ENCODE measurements at places on chromosomes 2 and 18.

DNA sequence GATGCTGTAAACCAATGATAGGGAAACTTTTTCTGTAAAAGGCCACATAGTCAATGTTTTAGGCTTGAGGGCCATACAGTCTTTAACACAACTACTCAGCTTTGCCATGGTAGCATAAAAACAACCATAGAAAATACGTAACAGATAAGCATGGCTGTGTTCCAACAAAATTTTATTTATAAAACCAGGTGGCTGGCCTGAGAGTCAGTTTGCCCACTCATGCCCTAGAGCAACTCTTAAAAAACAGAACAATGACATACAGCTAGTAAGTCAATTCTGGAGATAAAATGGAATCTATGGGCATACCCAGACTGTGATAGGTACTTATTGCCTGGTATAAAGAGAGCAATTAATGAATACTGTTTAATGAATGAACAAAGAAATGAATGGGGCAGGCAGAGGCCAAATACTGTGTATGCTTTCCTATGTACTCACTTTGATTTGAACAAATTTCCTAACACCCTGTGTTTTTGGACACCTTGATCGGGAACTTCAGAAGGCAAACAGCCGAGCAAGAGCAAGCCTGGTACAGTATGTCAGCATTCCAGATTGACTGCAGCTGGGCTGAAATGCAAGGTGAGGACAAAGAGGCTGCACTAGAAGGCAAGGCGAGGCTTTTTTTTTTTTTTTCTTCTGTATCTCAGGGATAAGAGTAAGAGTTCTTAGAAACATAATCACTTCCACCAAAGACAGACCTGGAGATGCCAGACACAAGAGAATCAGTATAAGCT is 315.3 kb downstream of the CLIP4 start:
- DNase-seq = no peak

GRCh38 chr2:75559680-75560021 is 1.1 kb downstream of the EVA1A start:
- DNase-seq = no peak

- DNase-seq = no peak
These were observed 47.4 kb downstream of the ZNF385B start for GRCh38 chr2:179814050-179814449.

DNA sequence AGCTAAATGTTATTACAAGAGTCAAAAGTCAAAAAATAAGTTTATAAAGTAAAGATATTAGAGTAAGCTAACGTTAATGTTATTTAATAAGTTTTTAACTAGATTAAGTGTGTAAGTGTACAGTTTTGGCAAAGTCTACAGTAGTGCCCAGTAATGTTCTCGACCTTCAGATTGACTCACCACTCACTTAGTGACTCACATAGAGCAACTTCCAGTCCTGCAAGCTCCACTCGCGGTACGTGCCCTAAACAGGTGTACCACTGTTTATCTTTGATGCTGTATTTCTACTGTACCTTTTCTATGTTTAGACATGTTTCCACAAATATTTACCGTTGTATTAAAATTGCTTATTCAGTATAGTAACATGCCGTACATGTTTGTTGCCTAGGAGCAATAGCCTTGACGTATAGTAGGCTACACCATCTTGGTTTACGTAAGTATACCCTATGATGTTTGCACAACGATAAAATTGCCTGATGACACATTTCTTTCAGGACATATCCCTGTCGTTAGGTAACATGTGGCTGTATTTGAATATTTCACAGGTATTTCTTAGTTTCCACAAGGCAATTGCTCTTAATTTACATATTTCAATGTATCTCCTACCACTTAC is 1641.9 kb upstream of the PIK3C3 start:
- DNase-seq = no peak

- no peak for DNase-seq
These were observed 20.2 kb upstream of the DARS1 start for GRCh38 chr2:136005462-136006196.

- no peak for DNase-seq
These were observed 121.8 kb downstream of the MAIP1 start for GRCh38 chr2:200077210-200077650.

DNA sequence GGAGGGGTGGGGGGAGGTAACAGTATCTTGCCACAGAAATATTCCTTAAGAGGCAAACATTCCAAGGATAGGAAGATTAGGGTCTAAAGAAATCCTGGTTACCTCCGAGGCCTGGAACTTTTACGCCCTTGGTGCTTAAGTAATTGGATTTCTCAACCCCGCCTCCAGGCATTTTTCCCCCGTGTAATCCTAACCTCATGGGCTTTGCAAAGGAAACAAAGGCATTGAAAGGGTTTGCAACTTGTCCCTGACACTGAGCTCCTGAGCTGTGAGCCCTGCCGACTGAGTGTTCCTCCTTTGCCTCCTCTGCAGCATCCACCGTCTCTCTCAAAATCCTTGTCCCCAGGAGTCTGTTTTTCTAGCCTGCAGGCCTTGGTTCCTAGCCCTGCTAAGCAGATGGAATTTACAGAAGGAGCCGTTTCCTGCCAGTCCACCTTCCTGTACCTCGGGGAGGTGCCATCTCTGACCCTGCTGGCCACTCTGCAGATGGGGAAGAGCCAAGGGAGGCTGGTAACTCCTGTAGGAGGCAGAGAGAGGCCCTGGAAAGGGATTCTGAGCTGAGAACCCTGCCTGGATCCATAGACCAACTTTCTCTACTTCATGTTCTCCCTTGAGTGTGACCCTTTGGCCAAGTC is 24.2 kb downstream of the TET3 start:
- no peak for DNase-seq

GRCh38 chr18:29250259-29250658 is 1073.3 kb upstream of the CDH2 start:
- DNase-seq = no peak

GRCh38 chr2:128234613-128235012 is 84.1 kb downstream of the HS6ST1 start:
- no peak for DNase-seq

- DNase-seq = no peak
These were observed 28.4 kb downstream of the TMEM17 start for GRCh38 chr2:62477573-62477972.

DNA sequence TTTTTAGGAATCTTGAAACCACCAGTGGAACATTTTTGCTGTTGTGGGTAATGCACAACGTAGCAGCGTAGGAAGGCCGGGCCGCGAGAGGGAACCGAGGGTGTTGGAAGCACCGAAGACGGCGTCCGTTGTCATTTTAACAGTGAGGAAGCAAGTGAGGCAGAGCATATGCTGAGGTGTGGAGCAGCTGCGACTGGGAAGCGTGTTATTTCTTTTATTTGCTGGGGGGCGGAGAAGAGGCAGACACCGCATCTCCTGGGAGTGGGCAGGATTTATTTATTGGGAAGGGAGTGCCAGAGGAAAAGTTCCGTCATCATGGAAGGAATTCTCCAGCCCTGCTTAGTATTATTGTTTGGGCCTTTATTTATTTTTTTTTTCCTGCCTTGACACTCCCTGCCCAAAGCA is 232.8 kb downstream of the KLHL29 start:
- no peak for DNase-seq

DNA sequence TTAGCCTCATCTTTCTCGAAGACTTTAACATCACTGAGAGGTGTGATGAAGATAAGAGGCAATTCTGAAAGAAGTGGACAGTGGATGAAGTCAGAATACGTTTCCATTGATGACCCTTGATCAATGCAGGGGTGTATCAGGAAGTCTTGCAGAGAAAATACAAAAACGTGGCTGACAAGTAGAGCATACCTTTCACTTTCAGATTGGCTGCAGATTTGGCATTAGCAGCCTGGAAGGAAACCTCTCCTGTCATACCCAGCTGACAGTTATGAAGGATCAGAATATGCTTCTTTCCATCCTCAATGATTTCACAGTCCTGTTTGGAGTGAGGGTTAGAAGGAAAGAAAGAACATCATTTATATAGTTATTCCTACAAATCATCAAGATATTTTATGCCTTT is 152.5 kb downstream of the PLEKHA3 start:
- DNase-seq = no peak

DNA sequence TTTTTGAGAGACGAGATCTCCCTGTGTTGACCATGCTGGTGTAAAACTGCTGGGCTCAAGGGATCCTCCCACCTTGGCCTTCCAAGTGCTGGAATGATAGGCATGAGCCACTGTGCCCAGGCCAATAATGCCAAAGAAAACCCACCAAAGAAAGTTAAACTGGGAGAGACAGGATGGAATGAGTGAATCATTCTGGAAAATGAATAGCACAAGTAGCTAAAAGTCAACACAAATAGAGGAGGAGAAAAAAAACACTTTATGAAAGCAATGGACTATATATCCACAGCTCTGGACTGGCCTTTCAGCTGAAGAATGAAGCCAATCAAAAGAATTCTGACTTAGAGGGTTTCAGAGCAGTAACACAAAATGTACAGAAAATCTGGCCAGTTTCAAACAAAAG is 23.9 kb downstream of the IAH1 start:
- no peak for DNase-seq

DNA sequence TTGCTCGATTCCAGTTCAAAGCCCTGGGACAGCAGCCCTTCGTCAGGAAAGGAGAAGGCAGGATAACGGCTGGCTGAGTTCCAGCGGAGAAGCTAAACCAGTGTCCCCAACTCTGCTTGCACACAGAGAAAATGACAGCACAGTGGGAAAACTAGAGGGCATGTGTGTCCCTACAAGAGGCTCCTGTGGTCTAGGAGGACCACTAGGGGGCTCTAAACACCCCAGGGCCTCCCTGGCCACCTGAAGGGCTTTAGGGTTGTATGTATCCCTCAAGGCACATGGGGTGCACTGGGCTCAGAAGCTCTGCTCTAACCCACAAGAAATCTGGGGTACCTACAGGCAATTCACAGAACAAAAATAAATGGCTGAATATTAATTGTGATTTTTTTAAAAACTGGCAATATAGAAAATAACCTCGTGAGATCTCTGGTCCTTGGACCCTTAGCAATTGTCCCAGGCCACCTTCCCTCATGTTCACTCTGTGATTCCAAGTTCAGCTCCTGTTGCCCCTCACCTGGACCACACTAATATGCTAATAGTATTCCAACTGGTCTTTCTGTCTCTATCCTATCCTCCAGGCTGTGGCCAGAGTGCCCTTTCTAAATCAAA is 17.5 kb downstream of the STAT1 start:
- DNase-seq = no peak

- DNase-seq = no peak
These were observed 4.4 kb upstream of the SPRED2 start for GRCh38 chr2:65436824-65437221.

DNA sequence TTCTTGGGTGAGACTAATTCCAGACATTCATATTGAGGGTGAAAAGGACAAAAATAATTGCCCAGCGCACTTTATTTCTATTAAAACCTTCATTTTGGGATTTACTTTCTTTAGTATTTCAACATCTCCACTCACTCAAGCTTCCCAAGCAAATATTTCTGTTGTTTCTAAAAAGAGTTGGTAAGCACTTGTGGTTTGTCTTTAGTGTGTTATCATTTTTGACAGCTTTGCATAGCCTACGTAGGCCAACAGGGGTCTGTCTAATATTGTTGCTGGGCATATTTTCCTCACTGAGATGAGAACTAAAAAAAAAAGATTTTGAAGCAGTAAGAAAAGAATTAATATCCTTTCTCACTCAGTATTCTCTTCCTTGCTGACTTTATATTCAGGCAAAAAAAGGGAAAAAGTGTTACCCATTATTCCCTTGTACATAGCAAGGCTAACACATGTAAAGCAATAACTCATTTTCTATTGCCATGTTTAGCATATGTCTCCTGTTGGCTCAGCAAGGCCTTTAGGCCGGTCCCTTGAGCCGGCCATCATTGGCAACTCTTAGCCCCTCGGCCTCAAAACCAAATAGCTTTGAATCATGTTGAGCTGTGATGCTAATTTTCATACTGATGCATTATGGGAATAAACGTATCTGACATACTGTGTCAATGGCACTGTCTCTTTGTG is 494.2 kb downstream of the ARHGAP15 start:
- no peak for DNase-seq

DNA sequence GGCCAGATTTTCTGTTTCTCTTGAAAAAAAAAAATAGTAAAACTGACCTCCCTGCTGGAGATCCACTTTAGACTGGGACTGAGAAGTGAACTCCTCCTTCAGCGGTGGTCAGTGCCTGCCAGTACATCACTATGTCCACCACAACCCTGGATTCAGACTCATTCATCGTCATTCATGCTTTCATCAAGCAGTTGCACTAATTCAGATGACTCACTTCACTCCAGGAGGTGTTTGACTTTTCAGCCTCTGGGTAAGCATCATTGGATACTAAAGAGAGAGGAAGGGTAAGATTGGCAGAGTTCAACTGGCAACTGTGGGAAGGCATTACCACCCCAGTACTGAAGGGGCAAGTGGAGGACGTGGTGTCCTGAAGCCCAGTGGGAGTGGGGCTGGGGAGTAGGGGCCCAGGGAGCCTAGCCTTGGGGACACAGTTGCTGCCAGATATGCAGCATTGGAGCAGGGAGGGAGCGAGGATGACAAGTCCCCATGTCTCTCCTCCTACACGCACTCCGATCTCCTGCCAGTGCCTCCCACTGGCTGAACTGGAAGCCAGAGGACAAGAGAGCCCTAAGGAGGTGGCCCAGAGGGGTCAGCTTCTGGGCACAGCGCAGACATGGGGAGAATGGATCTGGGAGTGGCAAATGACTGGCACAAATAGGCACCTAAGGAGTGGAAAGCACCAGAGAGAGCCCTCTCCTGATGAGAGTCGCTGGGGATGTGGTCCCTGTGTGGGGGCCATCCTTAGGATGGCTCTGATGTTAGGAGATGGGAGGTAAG is 111.1 kb downstream of the TGFA start:
- DNase-seq = no peak
